ENCODE measurements at places on chromosomes 16 and 17.

DNA sequence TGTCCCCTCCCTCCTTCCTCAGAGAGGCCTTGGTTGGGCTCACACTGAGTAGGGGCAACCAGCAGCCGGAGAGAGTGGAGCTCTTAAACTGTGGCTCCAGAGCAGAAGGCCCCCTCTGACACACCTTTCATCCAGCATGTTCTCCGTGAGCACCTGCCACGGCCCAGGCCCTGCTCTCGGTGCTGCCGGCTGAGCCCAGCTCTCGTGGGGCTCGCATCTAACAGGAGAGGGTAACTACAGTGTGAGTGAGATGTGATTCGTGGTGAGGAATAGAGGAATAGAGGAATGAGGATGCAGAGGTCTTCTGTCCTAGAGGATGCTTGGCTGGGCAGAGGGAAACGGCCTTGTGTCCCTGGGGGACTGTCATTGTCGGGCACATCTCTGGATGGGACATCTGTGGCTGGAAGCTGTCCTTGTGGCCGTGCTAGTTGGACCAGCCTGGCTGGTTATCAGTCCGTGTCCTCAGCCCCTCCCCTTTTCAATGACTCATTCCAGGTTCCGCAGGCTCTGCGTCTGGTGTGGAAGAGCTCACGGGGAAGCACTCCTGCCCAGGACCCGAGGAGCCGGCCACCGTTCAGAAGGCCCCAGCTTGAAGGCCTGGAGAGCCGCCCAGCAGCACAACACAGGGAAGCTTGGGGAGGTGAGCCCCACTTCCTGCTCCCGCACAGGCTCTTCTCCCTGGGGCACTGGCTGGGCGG is 11.9 kb upstream of the DNASE1 start:
- DNase-seq, result peak; percentile 21

- DNase-seq, result no peak
These were observed 9.5 kb downstream of the SULT1A2 start for GRCh38 chr16:28587386-28587785.

DNA sequence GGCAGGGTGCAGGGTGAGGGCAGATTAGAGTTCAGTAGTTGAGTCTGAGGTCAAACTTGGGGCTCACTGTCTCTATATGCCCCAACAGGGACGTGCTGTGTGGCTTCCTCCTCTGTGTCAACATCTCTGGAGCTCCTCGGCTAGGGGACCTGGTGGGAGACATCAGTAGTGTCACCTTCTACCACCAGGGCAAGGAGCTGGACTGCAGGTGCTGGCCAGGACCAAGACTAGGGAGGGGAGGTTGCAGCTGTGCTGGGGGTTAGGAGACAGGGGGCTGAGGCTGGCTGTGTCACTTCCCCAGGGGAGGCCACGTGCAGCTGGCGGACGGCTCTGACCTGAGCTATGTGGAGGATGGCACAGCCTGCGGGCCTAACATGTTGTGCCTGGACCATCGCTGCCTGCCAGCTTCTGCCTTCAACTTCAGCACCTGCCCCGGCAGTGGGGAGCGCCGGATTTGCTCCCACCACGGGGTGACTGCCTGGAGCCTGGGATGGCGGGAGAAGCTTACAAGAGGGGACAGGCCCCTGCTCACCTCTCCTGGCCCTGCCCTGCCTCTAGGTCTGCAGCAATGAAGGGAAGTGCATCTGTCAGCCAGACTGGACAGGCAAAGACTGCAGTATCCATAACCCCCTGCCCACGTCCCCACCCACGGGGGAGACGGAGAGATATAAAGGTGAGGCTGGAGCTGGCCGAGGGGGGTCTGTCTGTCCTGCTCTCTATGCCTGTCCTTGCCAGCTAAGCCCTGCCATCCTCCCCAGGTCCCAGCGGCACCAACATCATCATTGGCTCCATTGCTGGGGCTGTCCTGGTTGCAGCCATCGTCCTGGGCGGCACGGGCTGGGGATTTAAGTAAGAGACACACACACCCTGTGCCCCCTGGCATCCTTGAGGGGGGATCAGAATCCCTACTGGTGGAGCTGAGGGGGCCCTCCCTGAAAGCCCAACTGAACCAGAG is 18.9 kb downstream of the ADAM11 start:
- DNase-seq, result no peak

DNA sequence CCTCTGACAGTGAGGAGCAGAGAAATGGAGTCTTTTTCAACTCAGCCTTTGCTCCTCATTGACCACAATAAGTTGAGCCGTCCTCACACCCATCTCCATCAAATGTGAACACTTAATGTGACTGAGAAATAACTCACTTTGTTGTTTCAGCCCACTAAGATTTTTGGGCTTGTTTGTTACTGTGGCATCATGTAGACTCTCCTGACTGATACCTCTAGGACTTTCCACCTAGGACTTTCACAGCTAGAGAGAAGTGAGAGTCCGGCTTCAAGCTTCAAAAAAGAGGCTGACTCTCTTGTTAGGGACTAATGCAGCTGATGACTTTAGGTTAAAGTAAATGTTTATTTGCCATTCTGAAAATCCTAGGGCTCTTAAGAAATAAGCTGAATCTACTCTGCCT is 435.0 kb downstream of the TMEM114 start:
- DNase-seq, result no peak

DNA sequence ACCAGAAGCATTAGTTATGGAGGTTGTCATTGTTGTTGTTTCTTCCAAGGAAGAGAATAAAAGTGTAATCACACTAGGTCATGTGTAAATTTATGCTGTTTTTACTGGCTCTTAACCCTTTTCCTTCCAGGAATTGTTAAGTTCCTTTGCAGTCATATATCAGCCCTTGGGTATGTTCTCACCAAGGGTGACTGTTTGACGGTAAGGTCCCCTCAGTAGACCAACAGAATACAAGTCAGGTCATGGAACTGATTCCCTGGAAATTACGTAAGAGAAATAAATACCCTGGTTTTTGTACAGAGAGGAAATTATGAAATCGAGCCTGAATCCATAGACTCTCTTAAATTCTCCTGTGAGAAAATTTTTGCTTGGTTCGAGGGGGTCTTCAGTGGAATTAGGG is 11.2 kb upstream of the KCNJ2 start:
- no peak for DNase-seq

- no peak for DNase-seq
These were observed 2.5 kb downstream of the HOXB1 start for GRCh38 chr17:48528153-48528935.

- DNase-seq, result no peak
These were observed 662.2 kb downstream of the TOX3 start for GRCh38 chr16:51884773-51885172.

DNA sequence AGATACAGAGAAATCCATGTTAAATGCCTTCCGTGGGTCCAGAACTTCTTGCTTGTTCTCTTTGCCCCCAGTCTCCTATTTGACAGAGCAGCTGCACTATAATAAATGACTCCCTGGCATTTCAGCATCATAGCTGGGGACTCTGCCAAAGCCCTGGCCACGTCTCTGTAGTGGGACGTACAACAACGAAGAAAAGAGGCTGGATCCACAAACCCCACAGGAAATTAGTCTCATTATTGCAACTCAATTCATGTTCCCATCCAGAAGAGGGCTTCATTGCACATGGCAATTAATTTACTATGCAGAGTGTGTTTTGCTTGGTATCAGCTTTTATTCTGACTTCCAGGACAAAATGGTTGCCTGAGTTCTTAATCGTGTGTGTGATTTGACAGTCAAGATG is 121.3 kb downstream of the CDH13 start:
- peak; percentile 63 for DNase-seq

GRCh38 chr16:67526149-67526791 is 2.4 kb upstream of the RIPOR1 start:
- DNase-seq, result no peak

GRCh38 chr16:78844682-78845081 is 745.2 kb downstream of the WWOX start:
- DNase-seq, result no peak

DNA sequence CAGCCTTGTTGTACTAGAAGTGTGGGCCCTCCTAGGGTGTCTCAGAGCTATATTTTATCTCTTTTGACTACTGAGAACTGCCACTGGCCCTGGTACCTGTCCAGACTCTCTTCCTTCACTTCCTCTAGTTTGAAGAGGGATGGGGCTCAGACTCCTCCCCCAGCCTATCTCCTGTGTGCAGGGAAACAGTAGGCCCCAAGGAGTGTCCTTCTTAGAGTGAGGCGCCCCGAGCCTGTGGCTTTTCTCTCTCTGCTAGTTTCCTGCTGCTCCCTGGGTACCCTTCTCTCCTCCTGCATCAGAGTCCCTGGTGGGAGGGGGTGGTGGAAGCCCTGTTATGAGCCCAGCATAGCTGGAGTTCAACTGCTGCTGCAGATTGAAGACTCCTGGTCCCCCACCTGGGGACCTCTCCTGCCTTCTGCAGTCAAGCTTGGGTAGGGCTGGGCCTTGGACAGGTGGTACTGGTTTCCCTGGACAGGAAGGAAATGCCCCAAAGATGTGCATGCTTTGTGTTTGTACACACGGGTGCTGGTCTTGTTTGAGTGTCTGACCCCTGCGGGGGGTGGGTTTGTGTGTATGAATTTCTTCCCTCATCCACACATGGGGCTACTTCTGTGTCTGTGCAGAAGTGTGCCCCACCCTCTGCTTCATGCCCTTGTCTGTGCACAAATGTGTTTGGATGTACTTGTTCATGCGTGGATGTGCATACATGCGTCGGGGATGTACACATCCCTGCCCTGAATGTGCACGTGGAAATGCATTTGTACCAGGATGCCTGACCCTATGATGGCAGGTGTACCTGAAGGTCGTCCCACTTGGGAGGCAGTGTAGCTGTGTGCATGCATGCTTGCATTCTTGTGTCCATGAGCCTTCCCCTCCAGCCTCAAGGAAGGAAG is 6.9 kb downstream of the RARA start:
- DNase-seq, result no peak

DNA sequence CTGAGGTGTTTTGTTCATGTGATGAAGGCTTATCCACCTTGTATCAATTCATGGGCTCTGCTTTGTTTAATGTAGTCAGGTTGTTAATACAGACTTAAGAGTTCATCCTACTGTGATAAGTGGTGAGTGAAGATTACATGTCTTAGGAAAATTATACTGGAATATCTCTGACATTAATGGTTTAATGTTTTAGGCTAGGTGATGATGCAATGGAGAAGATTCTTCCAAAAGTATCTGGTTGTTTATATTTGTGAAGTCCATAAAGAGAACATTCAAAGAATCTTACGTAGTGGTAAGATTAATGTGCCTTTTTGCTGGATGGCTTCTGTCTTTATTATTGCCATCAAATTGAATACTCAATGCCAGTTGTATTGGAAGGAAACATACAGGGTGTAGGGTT is 236.4 kb downstream of the BCAS3 start:
- no peak for DNase-seq

GRCh38 chr17:81401723-81402529 is 6.7 kb downstream of the BAHCC1 start:
- peak; percentile 76 for DNase-seq

- DNase-seq, result no peak
These were observed 28.3 kb downstream of the ARSG start for GRCh38 chr17:68319410-68320162.

DNA sequence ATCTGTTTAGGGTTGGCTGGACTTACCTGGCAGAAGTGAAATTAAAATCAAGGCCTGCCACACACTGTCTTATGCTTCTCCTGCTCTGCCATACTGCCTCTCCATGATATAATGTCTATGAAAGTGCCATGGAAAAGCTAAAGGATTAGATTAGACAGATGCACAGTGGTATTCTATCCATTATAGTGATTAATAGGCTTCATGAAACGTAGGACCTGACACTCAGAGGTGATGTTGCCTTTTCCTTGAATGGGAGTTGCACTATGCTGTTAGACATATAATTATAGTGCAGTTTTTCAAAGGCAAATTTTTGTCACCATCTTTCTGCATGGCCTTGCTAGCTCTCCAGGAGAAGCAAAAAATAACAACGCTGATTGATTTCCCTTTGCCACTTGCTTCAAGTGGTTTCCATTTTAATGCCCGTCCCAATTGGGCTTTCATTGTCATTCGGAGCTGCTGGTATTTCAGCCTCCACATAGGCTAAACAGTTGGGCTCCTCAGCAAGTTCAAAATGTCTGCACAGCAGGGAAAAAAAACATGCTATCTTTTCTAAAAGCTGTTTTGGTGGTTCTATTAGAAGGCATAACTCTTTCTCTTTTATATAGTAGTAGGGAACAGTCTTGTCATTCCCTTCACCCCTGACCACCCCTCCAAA is 502.8 kb upstream of the GOT2 start:
- no peak for DNase-seq

- DNase-seq, result no peak
These were observed 32.8 kb upstream of the RASD1 start for GRCh38 chr17:17528696-17529652.

DNA sequence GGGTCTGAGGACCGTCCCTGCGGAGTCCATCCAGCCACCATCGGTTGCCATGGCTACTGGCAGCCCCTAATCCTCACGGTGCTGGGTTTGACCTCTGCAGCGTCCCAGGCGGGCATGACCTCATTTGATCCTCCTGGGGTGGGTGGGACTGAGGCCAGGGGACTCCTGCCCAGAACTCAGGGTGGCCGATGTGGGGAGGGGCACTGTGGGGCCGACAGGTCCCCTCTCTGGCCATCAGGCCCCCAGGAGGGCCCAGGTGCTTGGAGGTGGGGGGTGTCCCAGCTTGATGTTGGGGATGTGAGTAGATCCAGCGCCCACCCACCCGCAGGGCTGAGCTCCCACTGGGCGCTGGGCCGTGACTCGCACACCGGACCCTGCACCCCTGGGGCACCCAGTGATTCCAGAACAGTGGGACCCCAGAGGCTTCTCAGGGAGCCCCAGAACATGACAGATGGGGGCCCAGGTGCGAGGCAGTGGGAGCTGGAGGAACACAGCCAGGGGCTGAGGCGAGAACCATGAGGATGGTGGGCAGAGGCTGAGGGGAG is 1.6 kb upstream of the SSTR5 start:
- DNase-seq, result no peak

GRCh38 chr17:39730095-39730921 is at the start of gene MIEN1:
Gene MIEN1 (minus strand): TSS chr17:39730532. CDS start chr17:39730495, 37 bp downstream.
- DNase-seq, result peak; percentile 79

DNA sequence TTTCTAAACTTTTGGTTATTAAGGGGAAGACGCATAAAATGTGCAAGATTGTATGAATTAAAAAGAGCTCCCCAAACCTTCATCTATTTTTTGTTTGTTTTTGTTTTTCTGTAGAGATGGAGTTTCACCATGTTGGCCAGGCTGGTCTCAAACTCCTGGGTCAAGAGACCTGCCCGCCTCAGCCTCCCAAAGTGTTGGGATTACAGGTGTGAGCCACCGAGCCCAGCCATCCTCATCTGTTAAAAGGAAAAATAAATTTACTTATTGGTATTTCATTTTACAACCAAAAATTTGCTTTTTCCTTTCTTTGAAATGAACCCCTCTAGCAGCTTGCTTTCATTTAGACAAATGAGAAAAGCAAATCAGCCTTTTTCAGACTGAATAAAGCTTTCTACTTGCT is 23.2 kb downstream of the RNF157 start:
- DNase-seq, result no peak

- DNase-seq, result no peak
These were observed 207.1 kb upstream of the ASIC2 start for GRCh38 chr17:33500151-33500550.

GRCh38 chr17:17647524-17648178 is 33.6 kb upstream of the RAI1 start:
- no peak for DNase-seq

GRCh38 chr16:81921843-81922584 is 89.3 kb downstream of the SDR42E1 start:
- DNase-seq, result no peak

GRCh38 chr17:19991252-19991885 is 13.7 kb upstream of the AKAP10 start:
- DNase-seq, result no peak

Measured in fibroblast of skin of back (primary cell).